CD8-positive, alpha-beta memory T cell (primary cell): ENCODE measurements at places on chromosomes 13 and 19.

GRCh38 chr13:47831265-47831664 lies 169.8 kb downstream of the SUCLA2 start:
- DNase-seq, result no peak

- no peak for DNase-seq
These were observed 33.7 kb downstream of the SIAH3 start for GRCh38 chr13:45817833-45818232.

DNA sequence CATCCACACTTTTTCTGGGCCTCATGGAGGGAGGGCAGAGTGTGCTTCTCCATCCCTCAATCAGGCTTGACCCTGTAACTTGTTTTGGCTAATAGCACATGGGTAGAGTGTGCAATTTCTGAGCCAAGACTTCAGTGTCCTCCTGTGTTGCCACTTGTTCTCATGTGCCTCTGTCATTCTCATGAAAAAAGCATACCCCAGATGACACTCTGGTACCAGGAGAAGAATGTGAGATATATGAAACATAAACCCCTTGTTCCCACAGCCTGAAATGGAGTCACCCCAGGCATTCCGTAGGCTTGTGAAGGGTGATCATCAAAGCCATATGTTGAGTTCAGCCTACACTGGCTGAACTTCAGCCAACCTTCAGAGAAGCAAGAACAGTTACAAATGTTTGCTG lies 239.2 kb upstream of the MIR17HG start:
- no peak for DNase-seq

GRCh38 chr19:35031072-35031881 lies 1.0 kb downstream of the SCN1B start:
- no peak for DNase-seq

DNA sequence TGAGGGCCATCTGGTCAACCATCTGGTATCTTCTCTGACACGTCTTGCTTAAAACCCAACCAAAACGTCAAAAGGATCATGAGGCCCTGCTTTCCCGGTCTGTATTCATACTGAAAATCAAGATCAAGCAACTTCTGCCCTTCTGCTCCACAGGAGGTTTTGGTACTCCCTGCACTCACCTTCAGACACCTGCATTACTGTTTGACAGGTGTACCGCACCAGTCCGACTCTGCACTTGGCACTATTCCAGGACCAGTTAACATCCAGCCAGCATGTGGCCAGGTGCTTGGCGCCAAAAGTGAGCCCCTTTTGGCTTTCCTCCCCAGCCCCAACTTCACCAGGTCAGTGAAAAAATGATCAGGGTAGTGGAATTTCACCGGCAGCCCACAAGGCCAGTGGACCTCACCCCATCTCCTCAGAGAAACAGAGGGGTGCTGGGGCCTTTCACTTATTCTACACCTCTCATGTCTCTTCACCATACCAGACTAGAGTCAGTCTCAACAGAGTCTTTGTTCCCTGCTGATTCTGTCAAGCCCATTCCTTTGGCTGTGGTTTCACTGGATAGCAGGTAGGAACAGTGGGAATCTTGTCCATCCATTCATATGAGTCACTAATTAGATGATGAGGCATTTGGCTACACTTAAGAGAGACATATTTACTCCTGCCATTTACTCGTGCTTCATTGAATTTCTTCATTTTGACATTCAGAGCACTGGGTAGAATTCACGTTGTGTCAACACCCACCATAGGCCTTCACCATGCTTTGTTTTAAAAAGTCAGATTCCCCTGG lies 85.3 kb downstream of the ZNF726 start:
- DNase-seq, result no peak

DNA sequence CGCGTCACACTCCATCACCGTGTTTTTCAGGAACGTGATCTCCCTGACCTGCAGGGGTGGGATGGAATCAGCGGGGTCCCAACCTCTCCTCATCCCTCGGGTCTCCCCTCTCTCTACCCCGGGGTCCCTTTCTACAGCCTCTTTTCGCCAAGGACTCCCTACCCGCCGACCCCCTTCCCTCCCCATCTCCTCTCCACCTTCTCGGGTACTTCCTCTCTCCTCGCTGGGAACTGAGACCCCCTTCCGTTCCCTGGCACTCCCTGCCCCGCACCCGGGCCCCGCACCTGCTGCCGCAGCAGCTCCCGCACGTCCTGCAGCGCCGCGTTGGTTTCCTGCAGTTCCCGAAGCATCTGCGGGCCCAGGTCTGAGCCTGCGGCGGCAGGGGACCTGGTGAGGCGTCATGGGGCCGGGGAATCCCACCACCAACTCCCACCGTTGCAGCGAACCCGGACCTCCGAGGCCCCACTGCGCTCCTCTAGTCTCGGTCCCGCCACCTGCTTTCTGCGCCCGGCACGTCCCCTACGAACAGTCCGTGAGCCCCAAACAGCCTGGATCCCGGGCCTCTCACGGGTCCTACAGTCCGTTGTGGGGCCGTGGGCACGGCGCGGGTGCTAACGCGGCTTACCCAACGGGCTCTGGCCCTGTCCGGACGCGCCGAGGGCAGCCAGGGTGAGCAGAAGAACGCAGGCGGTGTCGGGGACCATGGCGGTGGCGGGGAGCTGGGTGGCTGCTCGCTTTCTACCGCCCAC lies at the start of gene COMP:
Gene COMP, minus strand, starts transcription at position 740 of the 749 bp plus-strand sequence. Its CDS starts 36 bp downstream, at position 704.
- no peak for DNase-seq

DNA sequence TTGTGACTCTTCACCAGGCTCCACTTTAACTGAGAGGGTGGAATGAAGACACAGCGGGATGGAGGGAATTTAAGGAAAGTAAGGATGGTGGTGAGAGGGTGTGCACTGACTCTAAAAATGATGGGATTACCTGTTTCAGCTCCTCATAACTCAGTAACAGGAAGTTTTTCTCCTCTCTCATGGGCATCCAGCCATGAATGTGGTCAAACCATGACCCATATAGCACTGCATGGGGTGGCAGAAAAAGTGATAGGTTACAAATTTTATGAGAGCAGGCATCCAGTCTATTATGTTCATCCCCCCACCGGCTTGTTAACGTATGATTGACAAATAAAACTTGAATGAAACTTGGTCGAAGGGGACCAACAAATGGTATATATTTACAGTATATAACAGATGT lies 7.2 kb downstream of the SULT2A1 start:
- DNase-seq, result no peak

DNA sequence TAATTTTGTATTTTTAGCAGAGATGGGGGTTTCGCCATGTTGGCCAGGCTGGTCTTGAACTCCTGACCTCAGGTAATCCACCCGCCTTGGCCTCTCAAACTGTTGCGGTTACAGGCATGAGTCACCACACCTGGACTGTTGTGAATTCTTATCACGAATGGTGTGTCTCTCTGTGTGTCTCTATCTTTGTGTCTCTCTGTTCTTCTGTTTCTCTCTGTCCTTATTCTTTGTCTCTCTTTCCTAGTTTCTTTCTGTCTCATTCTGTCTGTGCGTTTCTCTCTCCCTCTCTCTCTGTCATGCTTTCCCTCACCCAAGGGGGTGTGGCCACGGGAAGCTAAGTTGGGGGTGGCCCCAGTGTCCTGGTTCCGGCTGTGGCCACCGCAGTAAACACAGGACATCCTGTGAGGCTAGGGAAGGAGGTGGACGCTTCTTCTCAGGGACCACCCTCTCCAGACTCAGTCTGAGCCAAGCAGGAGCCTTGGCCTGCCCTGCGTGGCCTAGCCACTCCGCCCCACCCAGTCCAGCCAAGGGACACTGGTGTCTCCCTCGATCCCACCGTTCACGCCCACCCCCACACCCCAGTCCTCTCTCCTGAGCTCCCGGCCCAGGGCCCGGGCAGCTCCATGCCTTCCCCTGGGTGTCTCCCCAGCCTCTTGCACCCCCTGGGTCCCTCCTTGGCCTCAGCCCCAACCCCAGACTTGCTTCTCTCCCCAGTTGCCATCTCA lies 3.9 kb upstream of the PRX start:
- no peak for DNase-seq

DNA sequence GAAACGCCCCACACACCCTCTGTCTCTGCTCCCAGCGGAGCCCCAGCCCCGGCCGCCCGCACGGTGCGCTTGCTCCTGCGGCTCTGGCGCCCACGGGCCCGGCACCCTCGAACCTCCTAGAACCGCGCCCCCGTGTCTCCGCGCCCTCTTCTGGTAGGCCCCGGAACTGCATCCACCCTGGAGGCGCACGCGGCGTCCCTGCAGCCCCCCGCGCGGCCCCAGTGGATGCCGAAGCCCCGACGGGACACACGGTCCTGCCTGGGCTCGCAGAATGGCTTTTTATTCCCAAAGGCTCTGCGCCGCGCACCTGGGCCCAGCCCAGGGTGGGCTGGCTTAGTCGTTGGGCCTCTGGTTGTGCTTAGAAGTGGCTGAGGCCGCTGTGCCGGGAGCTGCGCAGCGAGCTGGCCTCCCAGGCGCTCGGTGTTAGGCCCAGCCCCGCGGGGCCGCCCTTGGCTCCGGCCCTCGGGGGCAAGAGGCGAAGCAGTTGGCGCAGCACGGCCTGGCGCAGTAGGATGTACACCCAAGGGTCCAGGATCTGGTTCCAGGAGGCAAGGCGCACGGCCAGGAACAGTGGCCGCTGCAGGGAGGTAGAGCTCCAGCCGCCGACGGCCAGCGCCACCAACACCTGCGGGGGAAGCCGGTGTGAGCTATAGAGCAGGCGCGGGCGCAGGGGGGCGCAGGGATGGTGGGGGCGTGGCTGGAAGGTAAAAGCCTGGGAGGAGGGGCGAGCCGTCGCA lies 2.8 kb downstream of the PTGER1 start:
- peak; percentile 76 for DNase-seq

DNA sequence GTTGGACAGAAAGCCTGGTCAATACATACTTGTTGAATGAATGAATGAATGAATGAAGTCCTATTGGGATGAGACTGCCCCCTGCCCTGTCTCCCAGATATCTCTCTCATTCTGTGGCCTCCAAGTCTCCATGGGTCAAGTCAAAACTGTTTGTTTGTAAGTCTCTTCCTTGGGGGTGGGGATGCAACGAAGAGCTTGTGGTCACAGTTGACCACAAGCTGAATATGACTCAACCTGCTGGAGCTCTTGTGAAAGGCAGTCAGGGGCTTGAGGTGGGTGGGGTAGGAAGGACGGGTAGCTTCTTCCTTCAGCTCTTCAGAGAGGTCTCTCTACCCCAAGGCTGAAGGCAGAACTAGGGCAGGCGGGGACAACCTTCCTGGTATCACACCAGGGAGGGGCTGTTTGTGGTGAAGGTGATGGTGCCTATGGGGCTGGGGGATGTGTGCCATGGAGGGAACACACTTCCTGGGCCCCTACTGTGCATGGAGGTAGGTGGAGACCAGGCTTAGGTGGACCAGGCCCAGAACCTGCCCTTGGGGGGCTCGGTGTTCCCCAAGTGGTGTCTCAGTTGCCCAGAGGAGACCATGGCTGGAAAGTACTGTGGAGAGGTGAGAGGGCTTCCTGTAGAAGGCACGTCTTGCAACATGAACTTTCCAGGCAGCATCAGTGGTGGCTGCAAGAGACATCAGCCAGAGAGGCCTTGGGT lies 8.0 kb downstream of the MYO1F start:
- DNase-seq, result peak; percentile 88

- DNase-seq, result no peak
These were observed 8.1 kb upstream of the ANGPTL4 start for GRCh38 chr19:8355631-8356402.

- DNase-seq, result peak; percentile 67
These were observed 451 bp upstream of the ICAM5 start for GRCh38 chr19:10289167-10289835.

DNA sequence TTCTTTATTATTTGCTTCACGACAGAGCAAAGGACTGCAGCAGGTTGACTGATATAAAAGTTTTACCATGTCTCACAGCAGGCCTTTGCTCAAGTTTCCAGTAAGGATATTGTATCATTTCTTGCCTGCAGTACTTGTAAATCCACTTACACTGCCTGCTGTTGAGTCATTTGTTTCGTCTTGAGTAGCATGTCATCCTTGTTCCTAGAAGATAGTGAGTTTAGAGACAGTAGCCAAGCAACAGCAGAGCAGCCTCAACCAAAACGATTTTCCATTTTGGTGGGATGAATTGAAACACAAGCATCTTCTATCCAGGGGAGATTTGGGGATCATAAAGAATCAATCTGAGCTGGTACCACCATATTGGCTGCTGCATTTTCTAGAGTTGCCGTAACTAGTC lies 24.0 kb upstream of the ALOX5AP start:
- no peak for DNase-seq

- no peak for DNase-seq
These were observed 104.7 kb downstream of the DCLK1 start for GRCh38 chr13:36026531-36026930.

DNA sequence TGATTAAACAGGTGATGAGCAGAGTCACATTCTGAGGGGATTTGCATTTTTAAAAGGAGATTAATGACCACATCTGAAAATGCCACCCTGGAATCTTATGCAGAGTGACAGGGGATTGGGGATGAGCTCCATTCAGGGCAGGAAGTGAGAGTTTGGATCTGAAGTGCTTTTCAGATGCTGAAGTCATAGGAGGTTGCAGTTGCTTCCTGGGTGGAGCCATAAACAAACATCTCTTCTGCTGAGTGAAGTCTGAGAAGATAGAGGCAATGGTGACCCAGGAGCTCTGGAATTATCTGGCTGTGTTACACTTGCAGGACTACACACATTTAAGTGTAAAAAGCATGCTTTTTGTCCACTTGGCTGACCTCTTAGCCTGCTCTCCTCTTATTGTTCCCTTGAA lies 51.4 kb upstream of the PSG8 start:
- no peak for DNase-seq

- no peak for DNase-seq
These were observed 6.0 kb upstream of the ATG4D start for GRCh38 chr19:10537668-10538067.

- no peak for DNase-seq
These were observed 11.7 kb upstream of the ZNF14 start for GRCh38 chr19:19744641-19745040.

DNA sequence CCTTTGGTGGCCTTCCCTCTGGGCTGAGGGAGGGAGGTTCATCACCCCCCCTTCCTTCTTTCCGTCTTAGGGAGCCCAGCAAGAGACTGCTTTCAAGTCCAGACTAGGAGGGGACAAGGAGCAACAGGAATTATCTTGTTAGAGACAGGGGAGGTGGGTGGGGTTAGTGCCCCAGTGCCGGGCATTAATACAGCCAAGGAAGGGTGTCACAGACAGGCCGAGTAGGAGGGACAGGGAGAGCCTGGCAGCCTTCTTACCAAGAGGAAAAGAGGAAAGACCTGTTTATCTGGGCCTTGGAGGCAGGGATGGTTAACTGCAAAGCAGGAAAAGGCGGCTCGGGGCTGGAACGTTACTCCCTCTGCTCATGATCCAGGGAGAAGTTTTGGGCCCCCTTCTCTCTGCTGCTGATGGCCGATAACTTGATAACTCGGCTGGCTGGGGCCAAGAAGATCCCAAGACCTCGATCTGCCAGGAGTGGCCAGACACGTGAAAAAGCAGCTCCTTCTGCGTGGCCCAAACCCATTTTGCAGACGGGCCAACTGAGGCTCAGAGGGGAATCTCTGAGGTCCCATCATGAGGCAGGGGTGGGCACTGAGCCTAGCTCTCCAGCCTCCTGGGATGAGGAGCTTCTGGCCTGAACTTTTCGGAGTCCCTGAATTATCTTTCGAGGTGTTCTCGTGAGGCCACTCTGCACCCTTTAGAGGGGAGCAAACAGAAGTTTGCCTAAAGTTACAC lies 79.3 kb downstream of the PTPRS start:
- no peak for DNase-seq
